Stimulated activated CD4-positive, alpha-beta T cell treated with anti-CD3 and anti-CD28 coated beads, Interleukin-4, amount 100 ng/mL, for 4 hours (primary cell): ENCODE measurements at places on chromosomes 16 and 17.

DNA sequence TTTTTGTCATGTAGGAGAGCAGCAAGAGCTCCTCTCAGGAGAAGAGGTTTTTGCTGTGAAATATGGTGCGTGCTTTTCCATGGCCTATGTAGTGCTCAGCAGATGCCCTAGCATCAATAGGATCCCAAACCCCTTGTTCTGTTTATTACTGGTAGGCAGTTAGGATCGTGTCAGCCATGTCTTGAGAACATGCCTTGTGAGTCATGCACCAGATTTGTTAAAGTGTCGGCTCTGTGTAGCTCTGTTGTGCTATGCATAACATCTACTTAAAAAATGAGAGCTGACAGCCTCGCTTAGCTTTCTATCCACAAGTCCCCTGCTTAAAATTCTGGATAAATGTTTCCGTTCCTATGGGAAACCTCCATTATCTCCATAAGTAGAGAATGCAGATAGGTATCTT, 4.4 kb upstream of the EIF4A3 start:
- no peak for DNase-seq

GRCh38 chr16:11051879-11052808, 107.8 kb downstream of the CLEC16A start:
- DNase-seq, result peak; percentile 33

DNA sequence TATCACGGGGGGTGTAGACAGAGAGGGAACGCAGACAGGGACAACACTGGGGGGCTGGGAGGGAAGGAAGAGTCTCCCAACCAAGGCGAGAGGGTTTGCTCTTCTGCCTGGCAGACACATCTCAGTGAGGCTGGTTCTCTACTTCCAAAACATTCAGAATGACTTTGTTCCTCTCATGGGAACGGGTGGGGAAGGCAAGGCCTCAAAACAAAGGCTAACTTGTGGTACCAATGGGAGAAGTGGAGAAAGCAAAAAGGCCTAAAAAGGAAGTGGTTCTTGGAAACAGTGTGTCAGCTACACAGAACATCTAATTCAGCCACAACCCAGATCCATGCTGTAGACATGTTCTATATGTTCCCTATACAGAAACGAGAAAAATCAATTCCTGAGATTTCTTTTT, 7.5 kb downstream of the FLOT2 start:
- DNase-seq, result no peak

- DNase-seq, result no peak
Observed at GRCh38 chr16:63617990-63618763, 1503.7 kb downstream of the CDH11 start.

- DNase-seq, result no peak
Observed at GRCh38 chr16:31875112-31875803, 1.7 kb downstream of the ZNF267 start.

GRCh38 chr16:83903751-83904150, 4.8 kb downstream of the MLYCD start:
- DNase-seq, result no peak

DNA sequence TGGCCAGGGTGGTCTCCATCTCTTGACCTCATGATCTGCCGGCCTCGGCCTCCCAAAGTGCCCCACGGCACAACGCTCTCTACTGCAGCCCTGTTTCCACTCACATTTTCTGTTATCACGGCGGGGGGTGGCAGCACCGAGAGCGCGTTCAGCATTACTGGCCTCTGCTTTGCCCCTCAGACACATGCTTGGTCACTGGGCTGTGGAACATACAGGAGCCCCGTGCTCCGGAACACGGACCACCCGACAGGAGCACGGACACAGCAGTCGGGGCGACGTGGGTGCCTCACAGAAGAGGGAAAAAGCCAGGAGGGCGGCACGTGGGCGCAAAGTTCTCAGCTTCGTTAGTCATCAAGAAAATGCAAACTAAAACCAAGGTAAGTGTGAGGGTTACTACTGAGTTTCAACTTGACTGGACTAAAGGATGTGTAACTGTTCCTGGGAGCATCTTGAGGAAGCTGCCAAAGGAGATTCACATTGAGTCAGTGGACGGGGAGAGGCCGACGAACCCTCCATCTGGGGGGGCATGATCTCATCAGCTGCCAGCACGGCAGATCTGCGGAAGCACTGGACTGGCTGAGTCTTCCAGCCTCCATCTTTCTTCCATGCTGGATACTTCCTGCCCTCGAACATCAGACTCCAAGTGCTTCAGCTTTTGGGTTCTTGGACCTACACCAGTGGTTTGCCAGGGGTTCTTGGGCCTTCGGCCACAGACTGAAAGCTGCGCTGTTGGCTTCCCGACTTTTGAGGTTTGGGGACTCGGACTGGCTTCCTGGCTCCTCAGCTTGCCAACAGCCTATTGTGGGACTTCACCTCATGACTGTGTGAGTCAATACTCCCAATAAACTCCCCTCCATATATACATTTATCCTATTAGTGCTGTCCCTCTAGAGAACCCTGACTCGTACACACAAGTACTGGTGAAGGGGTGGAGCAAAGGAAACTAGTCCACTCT, 106.8 kb downstream of the ZNF778 start:
- DNase-seq, result peak; percentile 64

- DNase-seq, result peak; percentile 61
Observed at GRCh38 chr16:67917852-67918236, 13.8 kb downstream of the CTRL start.

DNA sequence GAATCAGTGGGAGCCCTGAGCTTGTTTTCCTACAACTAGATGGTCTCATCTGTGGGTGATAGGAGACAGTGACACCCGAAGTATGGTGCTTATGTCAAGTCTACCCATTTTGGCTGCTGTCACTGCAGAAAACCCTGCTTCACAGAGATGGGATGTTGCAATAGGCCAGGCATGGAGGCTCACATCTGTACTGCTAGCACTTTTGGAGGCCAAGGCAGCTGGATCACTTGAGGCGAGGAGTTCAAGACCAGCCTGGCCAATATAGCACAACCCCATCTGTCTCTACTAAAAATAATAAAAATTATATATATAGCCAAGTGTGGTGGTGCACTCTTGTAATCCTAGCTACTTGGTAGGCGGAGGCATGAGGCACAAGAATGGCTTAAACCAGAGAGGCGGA, 2.3 kb upstream of the HERPUD1 start:
- no peak for DNase-seq

GRCh38 chr16:69365901-69366300, 14.3 kb upstream of the TMED6 start:
- no peak for DNase-seq

GRCh38 chr17:71453876-71454422, 666.9 kb upstream of the SOX9 start:
- DNase-seq, result no peak

DNA sequence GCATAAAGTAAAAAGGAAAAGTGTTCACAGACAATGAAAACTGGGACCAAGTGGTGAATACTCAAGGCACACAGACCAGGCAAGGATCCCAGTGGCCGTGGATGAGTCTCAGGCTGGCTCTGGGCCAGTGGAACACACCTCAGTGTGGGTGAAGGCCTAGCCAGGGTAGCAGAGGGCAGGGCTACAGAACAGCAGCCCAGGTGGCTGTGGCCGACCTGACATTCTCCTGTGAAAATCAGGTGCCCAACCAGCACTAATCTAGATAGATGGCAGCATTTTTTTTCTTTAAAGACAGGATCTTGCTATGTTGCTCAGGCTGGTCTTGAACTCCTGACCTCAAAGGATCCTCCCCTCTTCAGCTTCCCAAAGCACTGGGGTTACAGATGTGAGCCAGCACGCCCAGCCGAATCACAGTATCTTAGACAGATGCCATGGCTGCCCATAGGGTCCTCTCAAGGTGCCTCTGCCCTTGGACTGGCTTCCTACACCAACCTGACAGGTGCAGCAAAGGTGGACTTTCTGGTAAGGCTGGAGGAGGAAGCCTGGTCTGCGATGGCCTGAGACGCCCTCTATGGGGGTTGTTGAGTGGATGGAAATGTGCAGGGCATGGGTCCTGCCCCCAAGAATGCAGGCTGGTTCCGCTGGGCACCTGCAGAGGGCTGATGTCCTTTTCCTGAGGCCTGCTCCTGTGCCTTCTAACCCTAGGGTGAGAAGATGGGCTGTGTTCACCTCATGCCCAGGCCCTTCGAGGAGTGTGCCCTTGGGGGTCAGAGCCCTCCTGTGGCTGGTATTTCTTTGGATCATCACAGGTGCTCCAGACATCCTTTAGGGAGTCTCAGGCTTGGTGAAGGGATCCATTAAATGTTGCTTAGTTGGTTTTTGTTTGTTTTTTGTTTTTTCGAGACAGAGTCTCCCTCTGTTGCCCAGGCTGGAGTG, 3.8 kb upstream of the P4HB start:
- no peak for DNase-seq

GRCh38 chr16:57755726-57756423, 20.3 kb downstream of the KATNB1 start:
- DNase-seq, result no peak

GRCh38 chr16:47604306-47604705, 143.2 kb downstream of the PHKB start:
- no peak for DNase-seq

GRCh38 chr17:50425682-50426471, at the start of gene ACSF2:
Gene ACSF2, plus strand, starts transcription at chr17:50426218. Its CDS starts 44 bp downstream, at chr17:50426262.
- peak; percentile 72 for DNase-seq

- DNase-seq, result no peak
Observed at GRCh38 chr17:4479982-4480751, 18.5 kb upstream of the SPNS2 start.

- no peak for DNase-seq
Observed at GRCh38 chr16:3595110-3595486, 16.3 kb downstream of the SLX4 start.

- no peak for DNase-seq
Observed at GRCh38 chr17:78572239-78573205, 4.7 kb downstream of the DNAH17 start.

- DNase-seq, result no peak
Observed at GRCh38 chr17:40538019-40538935, 27.0 kb downstream of the CCR7 start.

DNA sequence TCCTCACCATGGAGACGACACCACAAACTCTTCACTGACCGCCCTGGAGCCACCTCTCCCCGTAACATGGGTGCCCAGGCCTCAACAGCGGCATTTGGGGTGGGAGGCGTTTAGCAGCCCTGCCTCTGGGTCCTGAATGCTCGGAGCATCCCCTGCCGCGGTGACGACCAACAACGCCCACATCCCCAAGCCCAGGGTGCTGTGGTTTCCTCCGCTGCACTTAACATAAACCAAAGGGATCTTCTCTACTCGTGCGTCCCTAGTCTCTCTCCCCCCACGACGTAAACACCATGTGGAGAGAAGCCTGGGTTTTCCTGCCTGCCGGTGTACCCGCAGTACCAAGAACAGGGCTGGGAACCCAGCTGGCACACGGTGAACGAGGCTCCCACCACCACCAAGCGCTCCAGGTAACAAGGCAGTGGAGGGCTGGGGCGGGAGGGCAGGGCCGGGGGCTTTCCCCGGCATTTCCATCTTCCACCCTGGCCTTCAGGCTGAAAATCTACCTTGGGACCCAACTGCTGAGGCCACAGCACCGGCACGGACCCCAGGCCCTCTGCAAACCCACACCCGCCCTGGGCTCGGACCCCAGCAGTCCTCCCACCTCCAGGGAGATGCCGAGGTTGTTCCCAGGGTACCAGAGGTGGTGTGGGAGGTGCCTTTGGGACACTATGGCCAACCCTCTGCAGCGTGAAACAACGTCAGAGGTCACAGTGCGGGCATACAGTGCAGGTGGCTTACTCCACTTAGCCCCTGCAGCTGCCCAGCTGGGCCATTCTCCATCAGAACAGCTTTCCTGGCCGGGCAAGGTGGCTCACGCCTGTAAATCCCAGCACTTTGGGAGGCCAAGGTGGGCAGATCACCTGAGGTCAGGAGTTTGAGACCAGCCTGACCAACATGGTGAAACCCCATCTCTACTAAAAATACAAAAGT, 54.3 kb downstream of the TIMM22 start:
- no peak for DNase-seq

DNA sequence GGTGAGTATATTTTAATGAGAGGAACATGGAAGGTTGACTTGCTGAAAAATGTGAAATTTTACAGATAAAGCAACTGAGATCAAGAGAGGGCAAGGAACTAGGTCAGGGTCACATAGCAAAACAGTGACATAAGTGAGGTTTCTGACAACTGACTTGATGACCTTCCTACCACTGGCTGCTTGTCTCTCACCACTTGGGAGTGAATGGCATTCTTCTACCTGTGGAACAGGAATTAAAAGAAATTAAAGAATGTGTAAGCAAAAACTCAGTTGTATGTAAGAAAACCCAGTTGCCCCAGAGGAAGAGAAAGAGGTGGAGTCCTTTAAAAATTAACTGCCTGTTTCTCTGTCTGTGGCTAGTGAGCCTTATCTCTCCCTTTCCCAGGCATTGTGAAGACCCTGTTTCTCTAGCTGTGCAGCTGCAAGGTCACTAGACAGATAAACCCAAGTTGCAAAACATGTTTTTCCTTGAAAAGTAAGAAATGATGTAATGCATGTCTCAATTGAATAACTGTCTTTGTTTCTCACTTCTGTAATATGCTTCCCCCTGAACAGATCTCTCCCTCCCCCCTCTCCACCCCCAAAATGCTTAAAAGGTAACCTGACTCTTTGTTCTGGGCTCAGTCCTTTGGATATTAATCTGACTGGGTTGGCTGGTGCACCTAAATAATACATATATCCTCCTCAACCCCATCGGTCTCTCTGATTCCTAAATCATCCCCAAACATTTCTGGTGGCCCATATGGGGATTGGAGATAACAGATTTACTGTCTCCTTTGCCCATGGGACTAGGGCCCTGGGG, 23.4 kb downstream of the ACSM1 start:
- no peak for DNase-seq

DNA sequence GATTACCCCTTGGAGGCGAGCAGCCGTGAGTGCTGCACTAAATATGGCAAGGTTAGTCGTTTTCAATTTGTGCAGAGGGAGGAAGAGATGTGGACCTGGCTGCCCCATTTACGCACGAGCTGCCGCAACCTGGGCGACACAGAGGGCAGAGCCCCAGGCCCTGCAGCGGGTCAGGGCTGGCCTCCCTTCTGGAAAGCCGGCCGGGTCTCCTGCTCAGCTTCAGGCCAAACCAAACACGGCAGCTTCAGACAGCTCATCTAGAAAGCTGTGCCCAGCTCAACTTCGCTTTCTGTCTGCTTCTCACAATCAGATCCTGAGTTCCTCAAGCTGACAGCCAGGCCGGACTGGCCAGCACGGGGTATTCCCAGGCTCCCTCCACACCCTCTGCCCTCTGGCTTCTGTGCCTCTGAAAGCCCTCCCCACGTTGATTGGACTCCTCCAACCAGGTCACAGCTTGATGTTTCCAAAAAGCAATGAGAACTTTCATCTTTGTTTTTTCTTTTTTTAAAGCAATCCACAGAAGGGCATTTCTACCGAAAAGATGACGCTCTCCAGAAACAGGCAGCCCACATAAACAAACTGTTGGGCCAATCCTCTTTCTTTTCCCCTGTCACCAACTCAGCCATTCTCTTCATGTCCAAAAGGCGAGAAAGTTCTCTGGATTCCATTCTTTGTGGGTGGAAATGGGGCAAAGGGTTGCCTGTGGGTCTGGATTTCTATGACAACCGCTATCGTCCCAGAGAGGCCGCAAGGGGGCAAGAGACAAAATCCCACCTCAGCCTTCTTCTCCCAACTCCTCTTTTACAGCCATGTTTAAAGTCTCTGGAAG, 189.0 kb downstream of the ZFHX3 start:
- no peak for DNase-seq

- DNase-seq, result no peak
Observed at GRCh38 chr17:74245145-74245831, 28.7 kb upstream of the DNAI2 start.
